ENCODE measurements at places on chromosomes 5 and 9.

- no peak for DNase-seq
Measured at GRCh38 chr9:81650586-81651515, 38.5 kb downstream of the TLE1 start.

DNA sequence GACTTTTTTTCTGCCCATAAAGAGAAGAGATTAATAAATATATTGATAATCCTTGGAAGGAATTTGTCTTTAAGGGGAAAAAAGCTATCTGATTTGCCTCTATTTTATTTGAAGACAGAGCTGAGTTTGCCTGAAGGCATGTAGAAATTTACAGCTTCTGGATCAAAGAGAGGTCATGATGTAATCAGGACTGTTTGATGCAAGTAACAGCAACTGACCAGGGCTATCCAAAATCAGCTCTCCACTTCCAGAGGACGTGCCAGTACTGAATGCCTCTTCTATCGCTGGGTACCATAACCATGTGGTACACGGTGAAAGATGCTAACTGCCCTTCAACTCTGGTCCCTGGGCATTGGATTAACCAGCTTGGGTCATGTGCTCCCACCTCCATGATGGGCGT lies 90.6 kb downstream of the ZFAND5 start:
- DNase-seq: no peak

- DNase-seq: no peak
Measured at GRCh38 chr9:20405616-20406015, 216.7 kb downstream of the MLLT3 start.

- DNase-seq: no peak
Measured at GRCh38 chr5:167816354-167816753, 475.1 kb upstream of the WWC1 start.

GRCh38 chr9:97506306-97506705 lies 4.8 kb downstream of the TMOD1 start:
- DNase-seq: no peak

- no peak for DNase-seq
Measured at GRCh38 chr9:18766989-18767550, 265.9 kb downstream of the SAXO1 start.

DNA sequence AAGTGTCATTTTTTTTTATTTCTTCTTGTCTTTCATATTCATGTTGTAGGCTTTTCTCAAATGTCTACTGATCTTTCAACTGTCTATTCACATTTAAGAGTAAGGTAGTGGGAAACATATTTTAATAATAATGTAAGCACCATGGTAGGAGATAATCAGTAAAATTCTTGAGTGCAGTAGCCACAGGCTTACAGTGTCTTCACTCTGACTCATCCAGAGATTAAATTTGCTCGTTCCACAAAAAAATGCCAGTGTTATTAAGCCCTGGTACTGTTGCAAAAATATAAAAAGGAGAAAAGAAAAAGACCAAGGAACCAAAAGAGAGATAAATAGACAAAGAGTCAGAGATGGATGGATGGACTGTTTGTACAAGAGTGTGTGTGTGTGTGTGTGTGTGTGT lies 43.0 kb downstream of the PARP8 start:
- DNase-seq: no peak

DNA sequence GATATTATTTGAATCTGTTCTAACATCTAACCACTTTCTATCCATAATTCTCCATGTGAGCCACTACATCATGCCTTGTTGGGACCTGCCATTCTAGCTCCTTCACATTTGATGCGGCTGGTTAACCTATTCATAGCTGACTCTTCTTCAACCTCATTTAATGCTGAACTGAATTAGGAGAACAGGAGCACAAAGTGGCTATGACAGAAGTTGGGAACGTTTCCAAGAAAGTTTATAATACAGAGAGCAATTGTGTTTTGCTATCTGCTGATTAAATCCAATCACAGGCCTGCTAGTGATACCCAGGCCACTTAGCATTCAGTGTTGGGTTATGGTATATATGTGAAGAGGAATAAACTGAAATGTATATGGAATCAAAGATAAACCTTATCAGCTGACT lies 440.3 kb downstream of the PTPRD start:
- DNase-seq: no peak

GRCh38 chr5:145101246-145101645 lies 733.9 kb downstream of the PRELID2 start:
- DNase-seq: no peak

DNA sequence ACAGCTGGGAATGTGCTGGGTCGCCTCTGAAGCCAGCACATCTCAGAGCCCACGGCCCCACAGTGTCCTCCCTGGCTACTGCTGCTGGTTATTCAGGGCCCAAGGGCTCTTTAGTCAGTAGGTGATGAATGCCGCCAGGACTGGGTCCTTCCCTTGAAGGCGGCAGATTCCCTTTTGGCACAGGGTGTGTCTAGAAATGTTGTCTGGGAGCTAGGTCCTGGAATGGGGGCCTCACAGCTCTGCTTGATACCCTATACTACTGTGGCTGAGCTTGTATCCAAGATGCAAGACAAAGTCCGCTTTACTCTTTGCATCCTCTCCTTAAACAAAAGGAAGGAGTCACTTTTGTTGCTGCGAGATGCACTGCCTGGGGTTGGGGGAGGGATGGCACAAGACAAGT lies 33.1 kb downstream of the MEGF9 start:
- DNase-seq: no peak

Measured in epithelial cell of proximal tubule (primary cell).